Suppressor macrophage (primary cell): ENCODE measurements at places on chromosomes 5 and 9.

GRCh38 chr5:74636552-74636951 lies 4.0 kb downstream of the ENC1 start:
- DNase-seq = no peak

GRCh38 chr5:31377274-31377946 lies 154.5 kb downstream of the DROSHA start:
- no peak for DNase-seq

DNA sequence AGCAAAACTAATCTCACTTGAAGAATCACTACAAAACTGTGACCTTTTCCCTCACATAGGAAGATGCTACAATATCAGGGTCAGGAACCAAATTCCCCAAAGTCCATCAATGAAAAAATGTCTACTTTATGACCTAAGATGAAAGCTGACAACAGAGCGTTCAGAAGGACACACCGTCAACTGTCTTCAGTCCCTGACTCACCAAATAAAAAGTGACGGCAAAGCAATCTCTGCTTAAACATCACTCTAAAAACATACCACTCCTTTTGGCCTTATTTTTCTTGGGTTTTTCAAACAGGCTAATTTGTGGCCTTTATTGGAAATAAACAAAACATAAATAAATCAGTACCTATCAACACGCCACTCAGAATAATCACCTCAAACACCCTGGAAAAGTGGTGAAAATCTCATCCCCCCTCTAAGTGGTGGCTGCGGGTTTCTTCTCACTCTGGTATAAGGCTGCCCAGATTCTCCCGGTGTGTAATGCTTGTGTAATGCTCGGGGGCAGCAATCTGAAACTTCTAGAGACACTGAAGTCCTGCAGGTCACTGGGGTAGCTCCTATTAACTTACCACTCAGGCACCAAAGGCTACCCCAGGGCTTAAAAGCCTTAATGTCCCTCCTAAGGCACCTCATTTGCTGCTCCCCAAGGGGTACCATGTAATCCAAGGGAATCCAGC lies 29.5 kb downstream of the SEMA4D start:
- DNase-seq = no peak

DNA sequence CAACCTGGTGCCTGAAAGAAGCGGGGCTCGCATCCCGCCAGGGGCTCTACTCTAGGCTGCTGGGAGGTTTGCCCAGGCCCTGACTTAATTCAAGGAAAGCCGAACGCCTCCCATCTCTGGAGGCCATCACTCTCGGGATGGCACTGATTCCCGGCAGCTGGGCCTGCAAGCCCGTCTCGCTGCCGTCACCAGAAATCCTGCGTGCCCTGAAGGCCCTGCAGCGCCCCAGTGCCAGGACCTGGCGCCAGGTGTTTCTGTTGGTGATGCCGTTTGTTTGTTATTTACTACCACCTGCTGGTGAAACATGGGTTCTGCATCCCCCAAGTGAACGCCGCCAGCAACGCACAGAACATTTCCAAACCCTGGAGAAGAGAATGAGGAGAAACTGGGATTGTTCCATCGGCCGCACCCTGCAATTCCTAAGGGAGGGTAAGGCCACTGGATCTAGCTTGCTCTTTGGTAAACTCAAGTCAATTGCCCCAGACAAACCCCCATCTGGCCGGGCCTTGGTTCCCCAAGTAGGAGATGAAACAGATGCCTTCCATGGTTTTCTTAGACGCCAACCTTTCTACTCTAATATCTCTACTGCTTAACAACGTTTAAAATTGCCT lies 77.9 kb downstream of the AK8 start:
- peak; percentile 66 for DNase-seq

DNA sequence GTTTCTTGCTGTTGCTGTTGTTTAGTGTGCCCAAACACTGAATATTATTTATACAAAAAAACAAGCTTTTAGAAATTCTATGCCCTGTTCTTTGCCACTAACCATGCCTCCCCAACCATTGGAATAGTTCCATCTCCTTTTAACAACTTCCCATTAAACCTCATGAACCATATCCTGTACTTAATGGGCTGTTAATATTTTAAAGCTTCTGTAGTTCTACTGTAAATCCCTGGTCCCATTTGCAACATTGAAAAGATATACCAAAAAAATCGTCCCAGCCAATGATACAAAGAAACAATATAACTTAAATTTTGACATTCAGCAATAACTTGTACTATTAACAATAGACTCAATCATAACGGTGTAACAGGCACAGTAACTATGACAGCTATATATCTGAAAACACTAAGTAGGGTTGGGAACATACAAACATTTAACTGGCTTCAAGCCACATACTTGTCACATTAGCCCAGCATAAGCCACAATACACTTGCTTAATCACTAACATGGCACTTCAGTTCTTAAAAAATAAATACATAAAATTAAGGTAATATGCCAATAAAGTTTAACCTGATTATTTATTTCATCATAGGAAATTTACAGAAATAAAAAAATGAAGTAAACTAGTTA lies 86.1 kb downstream of the ADAMTS6 start:
- no peak for DNase-seq

GRCh38 chr9:103889989-103890388 lies 204.1 kb upstream of the SMC2 start:
- no peak for DNase-seq

DNA sequence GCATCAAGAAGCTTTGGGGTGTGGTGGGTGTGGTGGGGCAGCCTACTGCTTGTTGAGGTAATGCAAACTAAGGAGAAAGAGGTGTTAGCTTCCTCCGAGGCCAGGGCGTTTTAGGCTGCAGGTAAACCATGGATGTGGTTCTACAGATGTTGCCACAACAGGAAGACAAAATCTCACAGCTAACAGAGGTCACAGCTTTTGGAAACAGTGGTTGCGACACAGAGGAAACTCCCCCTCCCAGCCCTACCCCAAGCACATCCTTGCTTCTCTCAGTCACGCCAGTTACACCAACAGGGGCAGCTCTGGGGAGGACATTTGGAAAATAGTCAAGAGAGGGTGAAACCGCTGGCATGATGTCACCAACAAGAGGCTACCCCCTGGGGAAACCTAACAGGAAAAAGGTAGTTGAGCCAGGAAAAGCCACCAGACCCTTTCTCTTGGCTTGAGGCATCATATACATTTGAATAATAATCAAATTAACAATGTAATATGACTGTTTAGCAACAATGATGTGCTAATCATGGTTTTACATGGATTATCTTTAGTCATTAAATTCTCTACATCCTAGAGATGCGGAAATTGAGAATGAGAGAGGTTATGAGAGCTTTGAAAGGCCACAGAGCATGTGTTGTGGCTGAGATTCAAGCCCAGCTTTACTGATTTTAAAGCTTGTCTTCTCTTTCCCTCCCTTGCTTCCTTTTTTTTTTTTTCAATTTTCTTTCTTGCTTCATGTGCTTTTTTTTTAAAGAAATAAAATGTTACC lies 82.2 kb upstream of the IL12B start:
- DNase-seq = peak; percentile 53

- DNase-seq = no peak
These were observed 123.3 kb upstream of the PANK3 start for GRCh38 chr5:168702511-168702910.

GRCh38 chr5:38636626-38637025 lies 80.2 kb upstream of the LIFR start:
- DNase-seq = no peak

DNA sequence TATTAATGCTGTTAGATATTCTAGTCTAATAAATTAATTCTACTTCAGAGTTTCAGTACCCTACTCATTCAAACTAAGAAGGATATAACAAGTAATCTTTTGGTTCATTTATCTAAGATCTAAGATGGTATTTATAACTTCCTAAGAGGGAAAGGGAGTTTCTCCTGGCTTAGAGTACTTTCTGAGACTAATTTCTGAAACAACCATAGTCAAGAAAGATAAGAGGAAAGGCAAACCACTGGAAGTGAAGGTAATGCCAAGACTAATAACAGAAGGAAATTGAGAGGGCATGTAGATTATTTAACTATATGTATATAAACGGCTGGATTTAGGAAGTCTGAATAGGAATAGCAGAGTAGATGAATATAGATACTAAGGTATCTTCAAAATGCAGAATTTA lies 112.4 kb upstream of the ACOT12 start:
- DNase-seq = no peak

- DNase-seq = peak; percentile 50
These were observed 37.5 kb upstream of the PTGS1 start for GRCh38 chr9:122333169-122333808.

- DNase-seq = no peak
These were observed 1011.5 kb upstream of the NUDT12 start for GRCh38 chr5:104573949-104574709.

GRCh38 chr5:9174446-9174845 lies 371.4 kb downstream of the SEMA5A start:
- DNase-seq = no peak

DNA sequence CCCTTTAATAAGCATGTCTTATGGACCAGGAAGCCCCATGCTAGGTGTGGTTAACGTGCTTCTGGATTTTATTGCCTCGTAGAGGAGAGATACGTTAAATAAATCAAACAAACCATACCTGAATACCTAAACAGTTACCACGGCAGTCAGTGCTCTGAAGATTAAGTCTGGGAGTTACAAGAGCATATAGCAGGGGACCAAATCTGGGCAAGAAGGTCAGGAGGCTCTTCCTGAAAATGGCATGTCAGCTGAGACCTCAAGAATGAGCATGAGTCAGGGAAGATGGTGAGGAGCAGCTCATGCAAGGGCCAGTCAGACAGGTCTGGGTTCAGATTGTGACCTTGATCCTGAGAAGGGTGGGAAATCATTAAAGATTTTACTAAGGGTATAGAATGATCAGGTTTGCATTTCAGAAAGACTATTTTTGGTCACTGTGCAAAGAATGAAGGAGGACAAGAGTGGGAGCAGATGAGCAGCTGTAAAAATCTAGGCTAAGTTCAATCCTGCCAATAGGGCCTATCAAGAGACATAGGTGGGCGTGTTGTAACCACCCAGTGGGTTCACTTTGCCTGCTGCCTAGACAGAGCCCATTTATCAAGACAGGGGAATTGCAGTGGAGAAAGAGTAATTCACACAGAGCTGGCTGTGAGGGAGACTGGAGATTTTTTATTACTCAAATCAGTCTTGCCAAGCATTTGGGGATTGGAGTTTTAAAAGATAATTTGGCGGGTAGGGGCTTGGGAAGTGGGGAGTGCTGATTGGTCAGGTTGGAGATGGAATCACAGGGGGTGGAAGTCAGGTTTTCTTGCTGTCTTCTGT lies 4.8 kb upstream of the ZNF366 start:
- DNase-seq = peak; percentile 72

DNA sequence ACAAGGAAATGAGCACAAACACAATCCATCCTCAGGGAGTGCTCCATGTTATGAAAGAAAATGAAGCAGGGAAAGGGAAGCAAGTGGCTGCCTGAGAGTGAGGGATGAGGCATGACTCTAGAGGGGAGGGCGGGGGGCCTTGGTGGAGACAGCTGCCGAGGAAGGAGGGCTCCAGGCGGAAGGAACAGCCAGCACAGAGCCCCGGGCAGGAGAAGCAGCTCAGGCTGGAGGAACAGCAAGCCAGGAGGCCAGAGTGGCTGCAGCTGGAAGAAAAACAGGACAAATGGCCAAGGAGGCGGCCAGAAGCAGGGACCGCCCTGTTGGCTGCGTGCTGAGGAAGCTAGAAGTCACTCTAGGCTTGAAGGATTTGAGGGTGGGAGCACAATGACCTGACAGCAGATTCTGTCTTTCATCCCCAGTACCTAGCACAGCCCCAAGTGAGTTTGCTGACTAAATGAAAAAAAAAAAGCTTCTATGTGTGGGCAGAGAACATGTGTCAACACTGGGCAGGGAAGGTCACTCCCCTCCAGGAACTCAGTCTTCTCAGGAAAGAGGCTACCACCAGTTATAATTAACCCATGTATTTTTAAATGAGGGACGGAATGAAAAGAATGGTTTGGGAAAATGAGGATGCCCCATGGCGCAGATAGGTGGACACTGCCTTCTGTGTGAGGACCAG lies 142.8 kb downstream of the DCP2 start:
- no peak for DNase-seq

DNA sequence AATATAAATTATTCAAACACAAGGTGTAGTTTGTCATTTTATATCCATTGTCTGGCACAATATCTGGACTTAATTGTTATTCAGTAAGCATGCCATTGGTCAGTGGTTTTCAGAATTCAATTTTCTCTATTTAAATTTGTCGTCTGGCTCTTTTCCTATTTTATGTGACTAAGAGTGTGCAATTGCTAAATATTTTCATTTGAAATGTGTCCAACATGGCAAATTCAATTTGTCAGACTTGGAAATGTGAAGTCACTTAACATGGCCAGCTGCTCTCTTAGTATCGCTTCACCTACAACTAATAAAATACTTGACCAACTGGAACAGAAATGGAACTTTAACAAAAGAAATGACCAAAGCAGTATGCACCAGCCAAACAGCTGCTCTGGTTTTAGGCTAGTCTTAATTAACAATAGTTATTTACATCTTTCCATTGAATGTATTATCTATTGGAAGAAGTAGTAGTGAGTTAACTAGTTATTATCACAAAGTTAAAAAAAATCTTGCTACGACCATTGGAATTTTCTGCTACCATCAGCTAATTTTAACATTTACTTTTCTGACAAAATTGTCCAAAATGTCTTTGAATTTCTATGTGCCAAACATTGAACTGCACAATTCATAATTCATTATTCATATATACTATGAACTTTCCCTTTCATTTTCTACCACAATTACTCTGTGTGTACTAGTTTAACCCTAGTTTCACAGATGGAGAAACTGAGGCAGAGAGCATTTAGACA lies 720.7 kb upstream of the FAM174A start:
- DNase-seq = no peak

DNA sequence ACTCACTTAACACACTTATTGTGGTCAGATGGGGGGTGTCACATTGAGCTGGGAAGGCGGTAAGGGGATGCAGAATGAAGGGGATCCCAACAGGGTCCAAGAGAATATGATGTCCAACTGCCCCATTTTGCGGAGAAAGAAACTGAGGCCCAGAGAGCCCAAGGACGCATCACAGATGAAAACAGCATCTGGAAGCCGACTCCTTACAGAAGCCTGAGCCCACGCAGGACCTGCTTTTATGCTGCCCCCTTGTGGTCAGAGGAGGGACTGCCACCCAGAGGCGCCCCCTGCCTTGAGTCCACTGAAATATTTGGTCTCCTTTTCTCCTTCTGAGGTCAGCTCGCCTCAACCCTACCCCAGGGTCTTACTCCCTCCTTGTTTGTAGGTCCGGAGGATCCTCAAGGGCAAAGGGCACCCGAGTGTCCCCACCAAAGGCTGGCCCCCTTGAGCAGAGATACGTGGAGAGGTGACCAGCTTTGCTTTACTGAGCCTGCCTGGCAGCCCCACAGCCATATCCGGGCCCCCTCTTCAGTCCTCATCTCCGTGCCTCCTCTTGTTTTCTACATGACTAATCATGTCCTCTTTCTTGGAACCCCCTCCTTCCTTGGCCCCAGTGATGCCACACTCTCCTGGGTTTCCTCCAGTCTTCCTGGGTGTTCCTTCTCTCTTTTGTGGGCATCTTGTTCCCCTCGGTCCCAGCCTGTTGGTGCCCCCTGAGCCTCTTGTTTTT lies 30.0 kb upstream of the TTLL11 start:
- DNase-seq = peak; percentile 75

- no peak for DNase-seq
These were observed 1800.2 kb downstream of the MAT2B start for GRCh38 chr5:165305596-165305995.

- DNase-seq = no peak
These were observed 129.1 kb upstream of the ZNF462 start for GRCh38 chr9:106733828-106734380.
